ENCODE measurements at places on chromosomes 6 and 20. TPM values are rescaled to one million over a fixed set of nuclear protein-coding genes. Genes with fewer than 3 reads are reported as not detected.

Gene CGA
- not detected for total RNA-seq

Gene NELFCD
- total RNA-seq = 56.2 TPM

Gene LY6G6C
- total RNA-seq = not detected

Gene CALHM4
- 0.46 TPM for total RNA-seq

Gene HS3ST5
- total RNA-seq = not detected

Gene NDUFAF5
- 25.3 TPM for total RNA-seq

Gene PAK1IP1
- total RNA-seq = 29.6 TPM

Gene ERVFRD-1
- total RNA-seq = not detected

Gene SLC22A16
- total RNA-seq = not detected

Gene CLVS2
- total RNA-seq = not detected

Gene HLA-DQB1
- total RNA-seq = not detected

Gene EPPIN
- not detected for total RNA-seq

Gene ALDH5A1
- total RNA-seq = 0.32 TPM

Gene C2
- total RNA-seq = not detected

Gene B3GAT2
- not detected for total RNA-seq

Gene REM1
- total RNA-seq = not detected

Gene TAAR8
- total RNA-seq = not detected

Gene AGPAT1
- total RNA-seq = 5.3 TPM

Gene SLCO4A1
- 3.6 TPM for total RNA-seq

Gene OR2J3
- not detected for total RNA-seq

Gene ELOVL2
- total RNA-seq = not detected

Gene TP53INP2
- 3.0 TPM for total RNA-seq

Gene KIF25
- total RNA-seq = not detected

Gene TSPO2
- not detected for total RNA-seq

Gene SENP6
- total RNA-seq = 58.8 TPM

Gene HFE
- total RNA-seq = 3.2 TPM

Gene PKIB
- total RNA-seq = 0.97 TPM

Gene LTB
- 3.2 TPM for total RNA-seq
